ENCODE measurements at places on chromosomes 1 and 21.

DNA sequence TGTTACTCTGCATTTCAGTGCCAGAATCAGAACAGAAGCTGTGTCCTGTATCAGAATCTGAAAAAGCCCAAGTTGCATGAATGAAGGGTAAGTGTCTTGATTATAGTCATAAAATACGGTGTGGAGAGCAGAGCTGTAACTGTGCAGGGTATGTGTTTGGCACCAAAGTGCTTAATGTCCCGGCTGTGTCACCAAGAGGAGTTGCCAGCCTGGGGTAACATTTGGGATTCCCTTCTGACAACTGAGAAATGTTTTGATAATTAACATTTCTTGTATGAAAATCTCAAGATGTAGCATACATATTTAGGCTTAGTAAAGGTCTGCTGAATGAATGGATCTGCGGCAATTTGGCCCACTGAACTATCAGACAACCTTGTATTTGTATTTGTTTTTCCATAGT is 33.3 kb downstream of the AKNAD1 start:
- no peak overlapping the region for H3K4me3 ChIP-seq
- H3K27ac ChIP-seq = no peak overlapping the region
- H3K27me3 ChIP-seq = no peaks in the 10 kb centered on the region
- DNase-seq = no peak
- H3K36me3 ChIP-seq = no peaks in the 10 kb centered on the region

- no peaks in the 10 kb centered on the region for H3K36me3 ChIP-seq
- no peaks in the 10 kb centered on the region for H3K27me3 ChIP-seq
- no peak overlapping the region for H3K4me3 ChIP-seq
- peaks cover 19% of the 10 kb centered on the region for H3K4me1 ChIP-seq
- H3K27ac ChIP-seq = no peak overlapping the region
These were observed 14.1 kb downstream of the ADGRB2 start for GRCh38 chr1:31749785-31750735.

GRCh38 chr1:61104220-61104671 is 21.9 kb downstream of the NFIA start:
- no peak for DNase-seq
- H3K27me3 ChIP-seq = no peaks in the 10 kb centered on the region
- no peaks in the 10 kb centered on the region for H3K4me1 ChIP-seq
- no peak overlapping the region for H3K4me3 ChIP-seq
- H3K36me3 ChIP-seq = no peaks in the 10 kb centered on the region

DNA sequence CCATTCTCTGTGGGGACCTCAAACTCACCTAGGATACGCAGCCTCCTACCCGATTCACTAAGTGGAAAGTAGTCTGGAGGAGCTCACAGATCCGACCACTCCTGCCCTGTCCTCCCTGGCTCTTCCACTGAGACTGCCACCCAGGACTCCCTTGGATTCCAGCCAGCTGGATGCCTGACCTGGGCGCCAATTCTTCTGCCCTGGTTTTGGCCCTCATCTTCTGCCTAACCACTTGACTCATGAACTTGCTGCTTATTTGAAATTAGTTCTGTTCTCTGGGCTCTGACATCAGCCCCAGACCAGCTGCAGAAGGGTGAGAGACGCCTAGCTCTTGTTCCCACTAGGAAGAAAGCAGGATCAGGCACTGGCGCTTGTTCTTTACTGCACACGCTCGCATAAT is 48.9 kb downstream of the SLC35D1 start:
- H3K4me3 ChIP-seq = no peak overlapping the region
- H3K27ac ChIP-seq = no peak overlapping the region
- H3K36me3 ChIP-seq = peaks cover 89% of the 10 kb centered on the region
- no peak for DNase-seq

GRCh38 chr1:107883562-107883961 is 81.4 kb downstream of the VAV3 start:
- H3K4me3 ChIP-seq = no peak overlapping the region
- H3K27ac ChIP-seq = no peak overlapping the region
- H3K27me3 ChIP-seq = no peaks in the 10 kb centered on the region
- H3K4me1 ChIP-seq = peaks cover 3% of the 10 kb centered on the region
- no peaks in the 10 kb centered on the region for H3K36me3 ChIP-seq

Measured in neuronal stem cell (in vitro differentiated cells).